ENCODE measurements at places on chromosomes 12 and 14.

DNA sequence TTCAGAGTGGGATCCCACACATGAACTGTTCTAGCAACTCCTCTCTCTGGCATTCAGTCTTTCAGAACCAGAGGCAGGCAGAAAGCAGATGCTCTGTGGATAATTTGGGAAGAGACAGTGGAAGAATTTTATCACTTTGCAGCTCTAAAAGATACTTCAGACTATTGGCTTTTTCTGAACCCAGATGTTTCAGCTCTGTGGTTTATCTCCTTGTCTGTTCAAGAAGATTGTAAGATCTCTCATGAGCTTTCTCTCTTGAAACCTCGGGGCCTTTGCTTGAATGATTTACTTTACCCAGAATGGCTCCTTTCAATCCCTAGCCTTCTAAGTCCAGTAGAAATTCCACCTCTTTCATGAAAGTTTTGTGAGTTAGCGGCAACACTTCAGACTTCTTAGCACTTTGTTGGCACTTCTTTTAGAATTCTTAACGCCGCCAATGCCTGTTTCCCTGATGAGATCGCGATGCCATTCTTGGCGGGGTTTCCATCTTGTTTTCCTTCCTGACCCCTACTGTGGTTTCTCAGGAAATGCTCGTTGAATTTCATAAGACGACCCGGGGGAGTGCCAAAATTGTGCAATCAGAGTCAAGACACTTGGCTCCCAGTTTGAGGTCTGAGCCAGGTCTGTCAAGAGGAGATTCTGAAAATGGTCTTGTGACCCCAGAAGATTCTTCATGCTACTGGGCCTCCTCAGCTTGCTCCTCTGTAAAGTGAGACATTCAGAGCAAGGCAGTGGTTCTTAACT, 107.0 kb upstream of the PRICKLE1 start:
- no peak for DNase-seq

DNA sequence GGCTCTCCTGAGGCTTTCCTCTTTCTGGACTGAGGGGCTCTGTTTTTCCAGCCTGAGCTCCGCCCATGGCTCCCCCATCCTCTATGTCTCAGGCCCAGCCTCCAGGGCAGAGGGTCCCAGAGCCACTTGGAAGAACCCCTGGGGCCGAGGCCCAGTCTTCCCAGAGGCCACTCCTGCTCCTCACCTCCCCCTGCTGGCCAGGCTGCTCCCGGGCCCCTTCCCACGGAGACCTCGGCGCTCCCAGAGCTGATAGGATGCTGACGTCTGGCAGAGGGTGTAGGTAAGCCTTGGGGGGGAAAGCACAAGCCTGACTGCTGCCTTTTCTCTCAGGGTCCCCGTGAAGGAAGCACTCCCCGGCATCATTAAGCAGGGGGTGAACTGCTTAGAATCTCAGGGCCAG, 51.4 kb downstream of the ERH start:
- no peak for DNase-seq

GRCh38 chr12:80620281-80620680, 87.2 kb upstream of the MYF6 start:
- no peak for DNase-seq

DNA sequence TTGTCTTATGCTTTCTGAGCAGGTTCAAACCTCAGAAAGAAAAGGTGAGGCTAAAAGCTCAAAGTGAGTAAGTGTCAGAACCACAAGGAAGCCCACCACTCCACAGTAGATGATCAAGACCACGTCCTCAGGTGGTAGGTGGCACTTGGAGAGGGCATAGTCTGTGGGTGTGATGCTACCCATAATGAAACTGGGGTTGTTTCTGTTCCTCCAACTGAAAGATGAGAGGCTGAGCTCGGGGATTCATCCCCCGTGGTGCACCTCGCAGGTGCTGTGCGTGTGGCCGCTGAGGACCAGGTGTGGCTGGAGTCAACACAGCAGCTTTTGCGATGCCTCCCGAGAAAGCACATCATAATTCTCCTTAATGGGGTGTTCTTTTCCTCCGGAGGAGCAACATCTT, 285.7 kb downstream of the TTC8 start:
- DNase-seq: no peak

- no peak for DNase-seq
These were observed 6.6 kb downstream of the CACNA2D4 start for GRCh38 chr12:1911598-1912575.

DNA sequence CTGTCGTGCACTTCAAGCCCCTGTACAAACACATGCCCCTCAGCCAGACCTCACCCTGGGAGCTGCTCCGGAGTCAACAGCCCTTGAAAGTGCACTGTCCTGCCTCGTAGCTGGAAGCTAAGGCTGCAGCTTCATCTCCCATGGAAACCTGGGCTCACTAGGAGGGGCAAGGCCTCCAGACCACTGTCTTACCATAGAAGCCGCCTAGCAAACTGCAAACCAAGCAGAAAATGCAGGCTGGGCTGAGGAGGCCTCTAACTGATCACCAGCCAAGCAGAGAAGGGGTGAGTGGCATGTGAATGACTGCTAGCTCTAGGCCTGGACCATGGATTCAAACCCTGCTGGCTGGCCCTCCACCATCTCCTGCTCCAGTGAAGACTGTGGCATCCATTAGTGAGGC, 340.2 kb downstream of the CACNA1C start:
- no peak for DNase-seq

DNA sequence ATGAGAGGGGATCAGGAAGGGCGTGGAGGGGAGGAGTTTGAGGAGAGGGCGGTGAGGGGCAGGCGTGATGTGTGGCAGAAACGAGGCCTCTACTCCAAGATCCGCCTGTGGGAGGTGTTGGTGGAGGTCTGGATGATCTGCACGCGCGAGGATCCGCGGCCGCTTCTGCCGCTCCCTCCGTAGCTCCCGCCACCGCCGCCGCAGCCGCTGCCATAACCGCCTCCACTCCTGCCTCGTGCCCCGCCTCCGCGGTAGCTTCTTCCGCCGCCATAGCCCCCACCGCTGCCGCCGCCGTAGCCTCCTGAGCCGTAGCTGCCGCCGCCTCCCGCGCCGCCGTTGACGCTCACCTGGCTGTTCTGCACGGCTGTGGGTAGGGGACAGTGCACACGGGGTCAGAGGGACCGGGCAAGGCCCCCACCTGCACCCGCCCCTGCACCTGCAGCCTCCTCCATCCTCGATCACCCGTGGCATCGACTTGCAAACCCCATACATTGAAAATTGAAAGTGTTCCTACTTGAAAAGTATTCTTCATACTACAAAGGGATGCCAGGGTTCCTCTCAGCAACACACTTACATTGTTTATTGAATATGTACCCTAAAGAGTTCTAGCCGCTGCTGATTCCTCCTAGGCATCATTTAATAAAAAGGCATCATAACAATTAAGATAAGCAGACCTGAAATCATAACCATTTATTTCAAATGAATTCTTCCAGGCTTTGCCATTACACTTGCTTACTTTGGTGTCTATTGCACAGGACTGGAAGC, 11.1 kb upstream of the KRT1 start:
- DNase-seq: peak; percentile 29

GRCh38 chr14:37088356-37089215, 83.8 kb downstream of the SLC25A21 start:
- no peak for DNase-seq

DNA sequence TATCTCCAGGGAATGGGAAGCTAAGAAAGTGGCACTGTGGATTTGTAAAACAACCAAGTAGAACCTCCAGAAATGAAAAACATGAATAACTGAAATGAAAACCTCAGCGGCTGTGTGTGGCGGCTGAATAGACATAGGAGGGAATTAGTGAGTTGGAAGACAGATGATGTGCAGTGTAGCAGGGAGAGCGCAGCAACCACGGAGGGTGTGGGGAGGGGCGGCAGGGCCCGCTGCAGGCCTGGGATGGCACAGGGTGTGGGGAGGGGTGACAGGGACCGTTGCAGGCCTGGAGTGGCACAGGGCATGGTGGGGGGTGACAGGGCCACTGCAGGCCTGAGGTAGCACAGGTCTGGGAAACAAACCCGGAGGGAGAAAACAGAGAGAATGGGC, 51.1 kb downstream of the BEGAIN start:
- no peak for DNase-seq

- DNase-seq: no peak
These were observed 93.6 kb downstream of the ARF6 start for GRCh38 chr14:49986343-49987014.

DNA sequence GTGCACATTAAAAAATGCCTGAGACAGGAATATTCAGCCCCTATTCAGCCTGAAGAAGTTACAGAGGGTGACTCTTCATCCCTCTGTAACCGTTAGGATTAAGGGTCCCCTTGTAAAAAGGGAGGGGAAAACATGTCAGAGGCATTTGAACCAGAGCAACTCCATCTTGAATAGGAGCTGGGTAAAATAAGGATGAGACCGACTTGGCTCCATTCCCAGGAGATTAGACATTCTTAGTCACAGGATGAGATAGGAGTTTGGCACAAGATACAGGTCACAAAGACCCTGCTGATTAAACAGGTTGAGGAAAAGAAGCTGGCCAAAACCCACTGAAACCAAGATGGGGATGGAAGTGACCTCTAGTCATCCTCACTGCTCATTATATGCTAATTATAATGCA, 19.9 kb upstream of the MDM1 start:
- DNase-seq: no peak

All from effector CD8-positive, alpha-beta T cell (primary cell).